ENCODE measurements at places on chromosomes 7 and 10.
A peak's percentile ranks its signal among the peaks of the same experiment; 100 is the strongest.

DNA sequence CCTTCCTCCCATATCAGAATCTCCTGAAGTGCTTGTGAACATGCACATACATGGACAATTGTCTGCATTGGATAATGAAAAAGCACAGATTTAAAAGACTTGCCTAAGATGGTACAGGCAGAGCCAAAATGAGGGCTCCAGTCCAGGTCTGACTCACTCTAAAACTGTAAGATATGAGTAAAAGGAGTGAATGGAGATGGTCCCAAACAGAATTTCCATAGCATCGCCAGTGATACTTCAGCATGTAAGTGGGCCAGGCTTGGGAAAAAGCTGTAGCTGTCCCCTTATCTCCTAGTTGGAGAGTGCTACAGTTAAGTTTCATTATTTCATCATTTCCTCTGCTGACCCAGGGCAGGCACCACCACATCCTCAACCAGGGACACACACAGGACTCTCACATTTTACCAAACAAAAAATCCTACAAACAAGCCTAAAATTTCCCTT lies 26.4 kb upstream of the IL6 start:
- no peak for DNase-seq

- DNase-seq = no peak
Measured at GRCh38 chr10:28434063-28434462, 98.9 kb upstream of the WAC start.

DNA sequence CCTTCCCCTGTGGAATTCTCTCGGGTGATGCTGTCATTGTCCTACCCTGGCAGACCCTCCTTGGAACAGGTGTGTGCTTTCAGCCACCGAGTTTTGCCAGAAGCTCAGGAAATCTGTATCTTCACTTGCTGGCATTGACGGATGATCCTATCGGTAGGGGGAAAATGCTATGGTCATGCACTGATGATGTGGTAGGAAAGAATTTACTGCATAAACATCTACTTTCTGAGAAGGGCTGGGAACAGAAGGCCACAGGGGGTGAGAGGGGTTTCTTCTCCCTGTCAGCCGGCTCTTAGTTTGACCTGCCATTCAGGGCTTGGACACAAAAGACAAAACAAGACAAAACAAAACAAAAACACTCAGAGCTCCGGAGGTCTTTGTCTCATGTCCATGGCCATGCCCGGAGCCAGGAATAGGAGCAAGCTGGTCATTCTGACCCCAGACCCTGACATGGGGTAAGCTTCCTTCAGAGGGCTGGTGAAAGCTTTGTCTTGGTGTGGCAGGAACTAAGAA lies 43.6 kb upstream of the CARD11 start:
- DNase-seq = no peak

GRCh38 chr7:135664046-135664589 lies 1.8 kb downstream of the STMP1 start:
- DNase-seq = no peak

GRCh38 chr10:90920986-90921666 lies at the start of gene ANKRD1:
Gene ANKRD1 (minus strand): TSS chr10:90921087. CDS start chr10:90921027, 60 bp downstream.
- DNase-seq = peak; percentile 66

GRCh38 chr7:69518705-69519077 lies 79.6 kb upstream of the AUTS2 start:
- DNase-seq = no peak

- DNase-seq = no peak
Measured at GRCh38 chr7:77532247-77532646, 4.8 kb upstream of the PTPN12 start.

DNA sequence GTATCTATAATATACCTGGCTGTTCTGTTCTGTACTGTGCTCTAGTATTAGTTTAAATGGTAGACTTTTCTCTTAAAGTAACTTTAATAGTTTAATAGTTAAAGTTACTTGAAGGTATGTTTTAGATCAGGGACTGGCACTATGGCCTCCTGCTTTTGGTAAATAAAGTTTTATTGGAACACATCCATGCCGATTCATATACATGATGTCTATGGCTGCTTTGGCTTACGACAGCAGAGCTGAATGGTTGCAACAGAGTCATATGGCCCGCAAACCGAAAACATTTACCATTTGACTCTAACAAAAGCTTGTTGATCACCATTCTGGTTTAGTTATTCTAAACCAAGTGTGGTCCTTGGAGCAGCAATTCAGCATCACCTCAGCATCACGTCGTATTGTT lies 6.7 kb downstream of the LUC7L2 start:
- no peak for DNase-seq

- DNase-seq = no peak
Measured at GRCh38 chr7:130838738-130839137, 104.7 kb upstream of the KLF14 start.

DNA sequence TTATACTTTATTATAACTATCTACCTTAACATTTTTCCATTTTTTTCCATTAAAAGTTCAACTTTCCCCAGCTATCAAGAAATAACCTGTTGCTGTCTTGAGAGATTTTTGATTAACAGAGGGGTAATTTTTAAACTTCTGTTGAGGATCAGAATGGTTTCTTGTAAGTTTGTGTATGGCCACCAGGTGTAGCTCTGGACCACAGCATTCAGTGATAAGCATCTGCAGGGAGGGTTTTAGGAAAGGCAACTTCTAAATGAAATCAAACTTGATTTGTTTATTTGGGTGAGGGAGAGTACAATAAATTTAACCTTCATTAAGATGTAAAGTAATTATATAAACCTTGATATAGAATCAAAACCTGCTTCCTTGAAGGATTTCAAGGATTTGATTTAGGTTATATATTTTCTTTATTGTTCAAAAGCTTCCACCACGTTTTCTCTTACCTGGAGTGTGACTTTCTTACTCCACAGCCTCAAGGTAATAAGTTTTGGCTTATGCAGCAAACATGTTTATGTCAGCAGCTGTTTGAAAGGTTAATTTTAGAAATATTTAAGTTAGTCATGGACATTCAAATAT lies 153.3 kb downstream of the STK31 start:
- no peak for DNase-seq

DNA sequence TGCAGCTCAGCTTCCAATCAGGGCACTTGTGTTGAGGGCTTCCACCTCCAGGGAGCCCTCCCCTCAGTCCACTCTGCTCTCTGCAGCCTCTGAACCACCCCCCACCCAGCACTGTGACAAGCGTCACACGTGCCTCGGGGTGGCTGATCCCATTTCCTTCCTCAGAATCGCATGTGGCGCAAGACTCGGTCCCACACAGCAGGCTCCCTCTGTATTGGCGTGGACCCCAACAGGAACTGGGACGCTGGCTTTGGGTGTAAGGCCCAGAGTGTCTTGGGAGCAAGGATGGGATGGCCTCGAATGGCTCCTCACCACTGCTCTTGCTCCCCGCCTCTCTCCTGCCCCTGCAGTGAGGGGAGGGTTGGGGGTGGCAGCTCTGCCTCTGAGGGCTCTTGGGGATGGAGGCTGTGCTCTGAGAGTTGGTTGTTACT lies 4.1 kb downstream of the CPA1 start:
- DNase-seq = no peak

- no peak for DNase-seq
Measured at GRCh38 chr7:10122551-10123100, 851.0 kb upstream of the PHF14 start.
